Urothelium cell line (cell line): ENCODE measurements at places on chromosomes 1 and 21.

GRCh38 chr1:7692005-7692404 lies 79.1 kb upstream of the VAMP3 start:
- no peak for DNase-seq

- DNase-seq, result no peak
These were observed 71.2 kb downstream of the KCNJ15 start for GRCh38 chr21:38327984-38328383.

DNA sequence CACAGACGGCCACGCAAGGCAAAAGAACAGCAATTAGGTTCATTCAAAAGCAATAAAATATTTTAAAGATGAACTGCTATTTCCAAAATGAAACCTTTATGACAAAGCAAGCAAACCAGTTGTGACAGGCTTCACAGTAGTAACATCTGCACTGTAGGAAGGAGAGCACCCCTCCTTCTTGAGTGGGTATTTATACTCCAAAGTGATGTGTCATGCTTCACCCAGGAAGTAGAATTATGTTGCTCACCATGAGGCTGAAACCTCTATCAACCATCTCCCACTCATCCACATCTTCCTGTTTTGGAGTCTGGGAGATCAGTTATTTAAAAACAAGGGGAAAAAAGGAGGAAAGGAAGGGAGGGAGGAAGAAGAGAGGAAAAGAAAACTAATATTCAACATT lies 885 bp downstream of the OR2T10 start:
- DNase-seq, result no peak

GRCh38 chr1:185528084-185528676 lies 206.0 kb upstream of the HMCN1 start:
- DNase-seq, result no peak

GRCh38 chr1:233509526-233509925 lies 104.4 kb upstream of the KCNK1 start:
- no peak for DNase-seq

- no peak for DNase-seq
These were observed 34.0 kb upstream of the LEPR start for GRCh38 chr1:65386439-65386838.

DNA sequence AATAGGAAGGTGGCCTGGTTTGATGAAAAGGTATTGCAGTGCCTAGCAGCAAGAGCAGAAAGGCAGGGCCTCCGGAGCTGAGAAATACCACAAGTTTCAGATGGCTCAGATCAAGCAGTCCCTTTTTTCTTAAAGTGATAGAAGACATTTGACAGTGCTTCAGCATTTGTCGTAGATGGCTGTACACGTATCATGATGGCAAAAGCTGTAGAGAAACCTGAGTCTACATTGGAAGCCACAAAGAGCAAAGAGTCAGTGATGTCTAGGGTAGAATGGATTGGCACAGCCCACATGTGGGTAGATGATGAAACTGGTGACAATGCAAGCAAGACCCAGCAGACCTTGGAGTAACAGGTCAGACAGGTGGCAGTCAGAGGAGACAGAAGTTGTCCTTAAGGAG lies 101.3 kb upstream of the ARTN start:
- DNase-seq, result no peak

GRCh38 chr1:77399250-77400086 lies 117.6 kb downstream of the AK5 start:
- DNase-seq, result no peak

DNA sequence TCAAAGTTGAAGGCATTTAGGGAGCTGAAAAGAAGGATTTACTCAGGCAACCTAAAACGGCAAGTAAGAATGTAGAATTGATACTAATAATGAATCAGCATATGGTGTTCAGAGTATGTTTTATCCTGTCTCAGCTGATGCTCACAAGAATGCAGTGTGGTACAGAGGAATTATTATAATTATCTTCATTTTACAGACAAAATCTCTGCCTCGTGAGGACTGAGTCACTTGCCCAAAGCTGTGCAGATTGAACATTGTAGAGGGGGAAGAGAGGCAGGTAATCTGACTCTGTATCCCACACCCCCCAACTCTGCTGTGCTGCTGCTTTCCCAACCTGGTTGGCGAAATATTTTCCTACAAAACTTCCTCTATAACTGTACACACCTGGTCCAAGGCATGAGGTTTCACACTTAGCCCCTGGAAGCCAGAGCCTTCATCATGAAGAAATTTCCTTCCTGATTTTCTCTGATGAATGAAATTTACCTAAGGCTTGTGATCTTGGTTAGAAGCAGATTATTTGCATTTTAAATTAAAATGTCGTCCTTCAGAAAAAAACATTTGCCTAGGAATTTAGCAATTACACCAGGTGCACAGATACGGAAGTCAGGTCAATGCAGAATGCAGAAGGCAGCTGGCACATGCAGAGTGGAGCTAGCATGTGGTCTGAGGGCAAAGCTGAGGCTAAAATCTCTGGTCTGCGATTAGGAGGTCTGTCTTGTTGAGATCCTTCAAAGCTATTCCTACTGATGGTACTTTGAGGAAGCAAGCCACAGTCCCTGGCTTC lies 52.8 kb downstream of the DPT start:
- no peak for DNase-seq

DNA sequence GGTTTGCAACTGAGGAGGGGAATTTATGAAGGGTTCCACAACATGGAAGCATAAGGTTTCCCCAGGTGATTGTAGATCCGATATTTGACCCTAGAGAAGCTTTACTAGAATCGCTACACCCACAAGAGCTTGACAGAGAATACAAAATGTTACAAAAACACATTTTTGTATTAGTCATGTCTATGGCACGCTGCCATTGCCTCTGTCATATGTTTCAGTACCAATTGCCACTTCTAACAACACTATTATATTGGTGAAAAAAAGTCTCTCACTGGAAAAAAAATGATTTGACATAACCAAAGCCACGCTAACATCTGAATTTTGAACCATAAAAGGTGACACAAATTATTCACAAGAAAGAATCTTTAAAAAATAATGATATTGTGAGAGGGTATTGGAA lies 214.5 kb downstream of the KCNT2 start:
- DNase-seq, result peak; percentile 9

DNA sequence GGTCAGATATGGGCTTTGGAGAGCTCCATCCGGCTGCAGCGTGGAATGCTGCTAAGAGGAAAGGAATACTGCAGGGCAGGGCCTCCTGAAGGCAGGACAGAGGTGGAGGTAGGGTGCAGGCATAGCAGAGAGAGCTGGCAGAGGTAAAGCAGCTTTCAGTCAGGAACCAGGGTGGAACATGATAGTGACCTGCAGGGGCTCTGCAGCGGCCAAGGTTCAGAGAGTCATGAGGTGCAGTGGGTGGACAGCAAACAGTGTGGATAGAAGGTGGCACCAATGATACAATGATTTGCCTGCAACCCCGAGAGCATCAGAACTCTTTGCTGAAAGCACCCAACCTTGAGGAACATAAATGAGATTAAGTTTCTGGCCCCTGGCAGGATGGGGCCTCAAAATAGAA lies 119.3 kb downstream of the BEND5 start:
- no peak for DNase-seq

- no peak for DNase-seq
These were observed 142.9 kb downstream of the ROR1 start for GRCh38 chr1:63916485-63917360.

DNA sequence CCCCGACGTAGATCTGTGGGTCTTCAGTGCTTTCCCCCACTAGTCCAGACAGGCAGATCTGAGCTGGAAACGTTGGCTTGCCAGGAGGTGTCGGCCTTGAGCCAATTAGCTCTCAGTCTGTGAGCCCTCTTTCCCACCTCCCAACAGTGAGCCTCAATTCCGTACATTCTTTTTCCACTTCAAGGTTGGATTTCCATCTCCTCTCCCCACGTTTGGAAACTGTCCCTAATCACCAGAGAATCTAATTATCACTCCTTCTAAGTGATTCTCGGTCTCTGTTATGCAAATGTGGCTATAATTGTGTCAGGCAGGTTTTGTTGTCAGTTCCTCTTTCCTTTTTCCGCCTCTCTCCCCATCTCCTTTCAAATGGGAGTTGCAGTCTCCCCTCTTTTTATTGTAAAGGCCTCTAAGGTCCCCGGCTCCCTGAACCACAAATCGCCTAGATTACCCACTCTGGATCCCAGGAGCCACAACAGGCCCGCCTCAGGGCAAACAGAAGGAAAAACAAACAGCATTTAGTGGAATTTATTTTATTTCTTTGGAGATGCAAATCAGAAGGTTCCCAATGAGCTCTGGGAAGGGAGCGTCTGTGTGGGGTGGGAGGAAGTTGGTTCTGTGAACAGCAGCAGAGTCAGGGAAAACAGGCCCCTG lies 29.4 kb upstream of the LRRN2 start:
- DNase-seq, result no peak

GRCh38 chr1:93680420-93681100 lies 1.1 kb downstream of the BCAR3 start:
- peak; percentile 92 for DNase-seq

DNA sequence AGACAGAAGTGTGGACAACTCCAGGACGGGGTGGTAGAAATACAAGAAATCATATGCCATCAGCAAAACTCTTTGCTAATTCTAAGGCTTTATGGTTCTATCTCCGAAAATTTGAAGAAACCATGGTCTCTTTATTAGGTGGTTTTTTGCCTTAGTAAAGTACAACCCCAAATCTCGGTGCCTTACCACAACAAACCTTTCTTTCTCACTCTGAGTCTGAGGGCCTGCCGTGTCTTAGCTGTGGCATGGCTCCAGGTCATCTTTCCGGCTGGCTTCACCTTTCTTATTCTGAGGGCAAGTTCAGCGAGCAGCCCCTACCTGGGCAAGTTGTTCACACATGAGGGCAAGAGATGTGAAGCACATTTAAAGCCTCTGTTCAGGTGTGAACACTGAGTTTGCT lies 280.6 kb downstream of the TTLL7 start:
- DNase-seq, result no peak

DNA sequence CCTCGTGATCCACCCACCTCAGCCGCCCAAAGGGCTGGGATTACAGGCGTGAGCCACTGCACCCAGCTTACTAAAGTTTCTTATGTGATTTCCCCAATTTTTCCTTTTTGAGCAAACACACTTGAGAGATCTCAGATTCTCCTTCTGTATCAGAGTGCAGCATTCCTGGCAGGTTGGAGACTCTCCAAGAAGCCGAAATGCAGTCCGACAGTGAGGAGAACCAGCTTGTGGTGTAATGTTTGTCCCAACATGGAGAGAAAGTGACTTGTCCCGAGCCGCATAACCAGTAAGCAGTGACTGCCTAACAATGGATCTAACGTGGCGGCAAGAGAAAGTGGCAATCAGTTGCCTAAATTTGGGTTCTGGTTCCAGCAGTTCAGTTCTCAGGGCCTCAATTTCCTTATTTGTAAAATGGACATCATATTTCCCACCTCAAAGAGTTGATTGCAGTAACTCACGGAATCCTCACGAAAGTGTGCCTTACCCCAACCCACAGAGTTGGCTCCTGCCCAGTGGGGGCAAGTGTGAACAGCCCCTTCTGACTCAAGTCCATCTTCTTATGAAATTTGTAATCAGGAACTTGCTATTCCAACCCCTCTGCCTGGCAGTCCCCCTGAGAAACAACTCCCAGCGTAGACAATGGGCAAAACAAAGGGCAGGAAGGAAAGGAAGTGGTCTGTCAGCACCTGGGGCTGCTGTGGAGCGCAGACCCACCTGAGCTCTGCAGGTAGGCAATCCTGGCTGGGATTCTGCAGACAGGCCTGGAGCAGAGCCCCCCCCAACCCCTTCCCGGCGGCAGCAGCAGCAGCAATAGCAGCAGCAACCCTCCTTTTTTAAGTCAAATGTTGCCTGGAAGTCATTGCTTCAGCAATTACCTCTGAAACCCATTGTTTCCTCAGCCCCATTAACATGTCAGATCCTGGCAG lies 223.6 kb upstream of the POU3F1 start:
- no peak for DNase-seq
